Right renal pelvis (tissue), 4 donors: ENCODE measurements at places on chromosomes 11 and 22. TPM values are rescaled to one million over a fixed set of nuclear protein-coding genes. Genes with fewer than 3 reads are reported as not detected.

Gene LRP4
- polyA plus RNA-seq = 28.5 TPM

Gene B3GAT1
- 3.3 TPM for polyA plus RNA-seq

Gene CASP1
- 3.4 TPM for polyA plus RNA-seq

Gene ANKK1
- polyA plus RNA-seq = 0.18 TPM

Gene GLYAT
- polyA plus RNA-seq = 152 TPM

Gene MMP3
- polyA plus RNA-seq = not detected

Gene MAFF
- polyA plus RNA-seq = 2.5 TPM

Gene OR4A15
- polyA plus RNA-seq = not detected

Gene SHANK2
- polyA plus RNA-seq = 30.8 TPM

Gene CHKB
- polyA plus RNA-seq = 86.1 TPM

Gene SAA4
- polyA plus RNA-seq = not detected

Gene P2RX6
- polyA plus RNA-seq = 1.5 TPM

Gene TRIM49B
- not detected for polyA plus RNA-seq

Gene AGBL2
- polyA plus RNA-seq = 9.2 TPM

Gene KCTD14
- 15.4 TPM for polyA plus RNA-seq

Gene SLC6A5
- polyA plus RNA-seq = 0.14 TPM

Gene ALKBH3
- polyA plus RNA-seq = 33.3 TPM

Gene F2
- 0.19 TPM for polyA plus RNA-seq

Gene ZDHHC13
- polyA plus RNA-seq = 22.3 TPM

Gene DLAT
- polyA plus RNA-seq = 56.6 TPM

Gene TMEM121B
- 0.78 TPM for polyA plus RNA-seq

Gene MCHR1
- 0.32 TPM for polyA plus RNA-seq

Gene MPPED2
- 17.1 TPM for polyA plus RNA-seq

Gene TH
- polyA plus RNA-seq = 0.93 TPM

Gene TEX12
- 0.17 TPM for polyA plus RNA-seq

Gene OR4P4
- polyA plus RNA-seq = 0.08 TPM

Gene CHADL
- polyA plus RNA-seq = 4.3 TPM

Gene TNNI2
- 0.77 TPM for polyA plus RNA-seq

Gene PLAAT2
- polyA plus RNA-seq = not detected

Gene DRD4
- 2.5 TPM for polyA plus RNA-seq

Gene BDNF
- polyA plus RNA-seq = 1.4 TPM

Gene TSSK2
- polyA plus RNA-seq = not detected

Gene OR4C46
- not detected for polyA plus RNA-seq

Gene SPDYC
- 0.15 TPM for polyA plus RNA-seq

Gene MS4A12
- polyA plus RNA-seq = not detected

Gene NXPE1
- 0.08 TPM for polyA plus RNA-seq

Gene RPS6KB2
- polyA plus RNA-seq = 45.4 TPM

Gene UBQLNL
- polyA plus RNA-seq = 0.53 TPM

Gene POTEH
- not detected for polyA plus RNA-seq

Gene HORMAD2
- polyA plus RNA-seq = not detected

Gene DDI1
- polyA plus RNA-seq = not detected

Gene MOV10L1
- polyA plus RNA-seq = 1.2 TPM
